ENCODE measurements at places on chromosomes 1 and 21. TPM values are rescaled to one million over a fixed set of nuclear protein-coding genes. Genes with fewer than 3 reads are reported as not detected.

Gene SYF2
- total RNA-seq = 34.7 TPM

Gene GPR89B
- 15.6 TPM for total RNA-seq

Gene KLF17
- not detected for total RNA-seq

Gene SV2A
- 1.6 TPM for total RNA-seq

Gene GRHL3
- total RNA-seq = not detected

Data from endothelial cell of coronary artery (primary cell).